ENCODE measurements at places on chromosomes 6 and 20. TPM values are rescaled to one million over a fixed set of nuclear protein-coding genes. Genes with fewer than 3 reads are reported as not detected.

The ELOVL2 gene
- 1.3 TPM for total RNA-seq

The AIF1 gene
- total RNA-seq: 57.3 TPM

GRCh38 chr6:113172531-113172966, 684.6 kb upstream of the MARCKS start:
- no peak for DNase-seq

GRCh38 chr20:37598575-37599342, 71.1 kb upstream of the BLCAP start:
- no peak for DNase-seq

DNA sequence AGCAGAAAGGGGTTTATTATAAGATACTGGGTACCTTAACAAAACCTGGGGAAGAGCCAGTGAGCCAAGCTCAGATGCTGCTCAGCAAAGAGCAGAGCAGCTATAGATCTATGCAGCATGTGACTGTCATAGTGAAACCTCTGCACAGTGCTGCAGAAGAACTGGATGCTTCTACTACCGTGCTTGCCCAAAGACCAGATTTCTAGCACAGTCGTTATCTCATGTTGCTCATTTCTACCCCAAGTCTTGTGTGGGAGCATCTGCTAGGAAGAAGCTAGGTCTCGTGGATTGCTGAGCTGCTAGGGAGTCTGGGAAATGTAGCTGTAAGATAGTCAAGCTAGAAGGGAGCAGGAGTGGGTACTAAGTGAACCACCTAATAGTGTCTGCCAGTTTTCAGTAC, 31.7 kb upstream of the GNRH2 start:
- DNase-seq: no peak

GRCh38 chr6:143695130-143695968, 17.6 kb downstream of the PHACTR2 start:
- no peak for DNase-seq

DNA sequence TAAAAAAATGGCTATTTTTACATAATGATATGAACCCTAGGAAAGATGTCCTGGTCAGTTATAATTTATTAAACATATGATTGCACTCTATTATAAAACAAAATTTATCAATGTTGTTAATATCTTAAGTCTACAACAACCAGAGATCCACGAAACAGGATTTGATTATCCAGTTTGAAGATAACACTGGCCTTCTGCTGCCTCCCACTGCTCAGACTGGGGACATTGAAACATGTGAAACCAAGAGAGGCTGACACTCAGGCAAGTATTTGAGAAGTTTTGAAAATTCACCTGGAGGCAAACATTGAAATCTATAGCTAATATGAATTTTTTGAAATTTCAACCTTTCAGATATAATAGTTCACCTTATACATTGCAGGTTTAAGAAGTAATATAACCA, 219.3 kb upstream of the HSF2 start:
- no peak for DNase-seq

The RAET1L gene
- total RNA-seq: not detected

The ZNF165 gene
- total RNA-seq: 0.38 TPM

GRCh38 chr20:17490501-17490900, 40.7 kb downstream of the BFSP1 start:
- DNase-seq: no peak
